Left colon (tissue), 2 donors: ENCODE measurements at places on chromosomes 12 and 14.

DNA sequence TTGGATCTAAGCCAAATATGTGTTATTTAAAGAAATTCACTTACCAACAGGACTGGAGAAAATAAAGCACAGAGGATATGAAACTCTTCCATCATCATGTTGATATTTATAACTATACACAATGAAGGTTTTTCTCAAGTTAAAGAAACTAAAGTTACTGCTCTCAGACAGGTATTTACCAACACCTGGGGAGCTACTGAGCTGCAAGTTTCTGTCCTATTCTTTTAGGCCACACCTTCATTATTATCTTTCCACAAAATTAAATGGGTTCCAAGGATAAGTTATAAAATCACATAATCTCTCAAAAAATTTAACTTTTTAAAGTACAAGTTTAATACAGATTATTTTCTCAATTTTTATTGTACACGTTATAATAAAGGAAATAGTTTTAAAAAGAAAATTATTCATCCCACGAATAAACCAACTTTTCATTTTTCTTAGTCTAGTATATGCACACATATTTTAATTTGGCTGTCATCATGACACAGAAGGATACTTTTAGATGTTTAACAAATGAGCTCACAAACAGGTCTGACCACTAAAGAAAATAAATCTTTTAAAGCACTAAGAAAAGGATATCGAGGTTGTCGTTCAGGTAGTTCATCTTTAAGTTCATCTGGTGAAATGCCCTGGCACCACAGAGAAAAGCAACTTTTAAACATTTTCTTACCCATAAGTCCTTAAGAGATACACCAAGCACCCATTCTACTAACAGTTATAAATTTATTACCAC, 7.8 kb downstream of the GMFB start:
- no peak for DNase-seq

DNA sequence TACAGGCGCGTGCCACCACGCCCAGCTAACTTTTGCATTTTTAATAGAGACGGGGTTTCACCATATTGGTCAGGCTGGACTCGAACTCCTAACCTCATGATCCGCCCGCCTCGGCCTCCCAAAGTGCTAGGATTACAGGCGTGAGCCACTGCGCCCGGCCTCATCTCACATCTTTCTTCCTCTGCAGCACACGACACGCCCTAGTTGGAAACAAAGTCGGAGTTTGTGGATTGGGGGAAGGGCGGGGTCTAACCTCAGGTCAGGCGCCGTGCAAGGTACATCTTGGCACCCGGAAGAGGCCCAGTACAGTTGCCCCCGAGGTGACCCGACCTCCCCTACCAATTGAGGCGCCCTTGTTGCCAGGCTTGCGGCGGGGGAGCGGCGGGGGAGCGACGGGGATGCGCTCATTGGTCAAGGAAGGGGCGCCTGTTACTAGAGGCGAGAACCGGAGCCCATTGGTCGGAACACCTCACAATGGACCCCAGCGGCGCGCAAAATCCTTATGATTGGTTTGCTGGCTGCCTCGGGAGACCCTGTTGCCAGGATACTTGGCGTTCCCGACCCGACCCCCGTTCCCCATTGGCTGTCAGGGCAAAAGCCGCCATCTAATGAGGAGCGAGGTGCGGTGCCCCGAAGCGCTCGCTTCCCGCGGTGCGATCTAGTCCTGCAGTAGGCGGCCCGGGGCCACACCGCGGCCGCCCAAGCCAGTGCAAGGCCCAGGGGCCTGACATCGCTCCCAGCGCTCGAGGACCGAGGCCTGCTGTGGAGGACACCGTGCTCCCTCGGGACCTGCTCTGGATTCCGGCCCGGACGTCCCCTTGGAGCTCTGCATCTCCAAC, at the start of gene REC8:
REC8 (plus strand) TSS at position 659 of the 839 bp plus-strand sequence. CDS start 473 bp downstream, outside the sequence.
- peak; percentile 75 for DNase-seq

- DNase-seq, result no peak
Observed at GRCh38 chr12:82874945-82875344, 188.2 kb downstream of the TMTC2 start.

GRCh38 chr12:21528953-21529352, 2.9 kb downstream of the SPX start:
- DNase-seq, result no peak

GRCh38 chr12:19945559-19946435, 422.5 kb upstream of the PDE3A start:
- no peak for DNase-seq

DNA sequence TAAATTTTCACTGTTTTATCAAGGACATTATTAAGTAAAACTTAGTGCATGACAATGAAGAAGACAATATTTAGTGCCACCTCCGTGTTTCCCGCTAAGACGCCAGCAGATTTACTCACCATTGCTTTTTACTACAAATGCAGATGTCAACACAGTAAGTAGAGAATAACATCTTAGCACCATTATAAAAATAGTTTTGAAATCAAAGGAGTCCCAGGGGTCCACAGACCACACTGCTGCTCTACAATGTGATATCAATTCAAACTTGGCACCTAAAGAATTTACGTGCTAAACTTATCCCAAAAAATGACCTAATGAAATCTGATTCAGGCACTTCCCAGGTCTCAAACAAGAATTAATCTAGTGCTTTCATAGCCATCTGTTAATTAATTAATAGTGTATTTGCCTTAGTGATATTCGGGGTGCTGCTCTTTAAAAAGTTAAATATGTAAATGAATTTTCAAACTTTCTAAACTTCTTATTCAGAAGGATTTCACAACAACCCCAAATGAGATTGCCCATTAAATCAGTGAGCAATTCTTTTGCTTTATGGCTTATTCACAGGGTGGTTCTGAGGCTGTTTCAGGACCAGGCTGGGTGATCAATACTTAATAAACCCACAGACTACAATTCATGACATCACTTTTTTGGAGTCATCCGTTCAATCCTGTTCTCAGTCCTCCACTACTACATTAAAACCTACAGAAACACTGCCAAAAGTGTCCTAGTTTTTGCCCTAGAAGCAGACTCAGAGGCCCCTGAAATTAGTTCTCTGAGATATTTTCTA, 161.3 kb upstream of the LMNTD1 start:
- no peak for DNase-seq

GRCh38 chr12:68673788-68674187, 13.0 kb upstream of the NUP107 start:
- DNase-seq, result no peak

- DNase-seq, result no peak
Observed at GRCh38 chr14:90788031-90788430, 28.2 kb downstream of the TTC7B start.

- DNase-seq, result peak; percentile 41
Observed at GRCh38 chr12:101670007-101670671, 27.3 kb upstream of the CHPT1 start.

- DNase-seq, result peak; percentile 84
Observed at GRCh38 chr14:106872611-106873446, 1346.4 kb downstream of the TMEM121 start.

- no peak for DNase-seq
Observed at GRCh38 chr14:93322929-93323599, 9.8 kb downstream of the BTBD7 start.

GRCh38 chr12:24416423-24417109, 467.1 kb upstream of the SOX5 start:
- no peak for DNase-seq

DNA sequence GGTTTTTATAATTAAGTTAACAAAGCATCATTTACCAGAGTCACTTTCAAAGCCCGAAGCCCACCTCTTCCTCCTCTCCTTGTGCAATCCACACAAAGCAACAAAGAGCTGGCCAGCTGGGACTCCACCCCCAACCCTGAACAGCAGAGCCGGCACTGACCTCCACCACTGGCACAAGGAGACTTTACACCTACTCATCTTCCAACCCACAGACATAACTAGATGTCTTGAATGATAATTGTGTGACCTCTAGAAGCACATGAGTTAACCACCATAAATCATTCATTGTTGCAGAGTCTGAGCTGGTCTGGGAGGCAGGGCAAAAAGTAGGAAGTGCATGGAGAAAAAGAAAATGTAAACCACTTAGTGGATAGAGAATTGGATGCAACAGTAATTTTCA, 72.2 kb downstream of the ST8SIA1 start:
- no peak for DNase-seq

GRCh38 chr14:64928239-64929013, 14.1 kb downstream of the GPX2 start:
- DNase-seq, result no peak

DNA sequence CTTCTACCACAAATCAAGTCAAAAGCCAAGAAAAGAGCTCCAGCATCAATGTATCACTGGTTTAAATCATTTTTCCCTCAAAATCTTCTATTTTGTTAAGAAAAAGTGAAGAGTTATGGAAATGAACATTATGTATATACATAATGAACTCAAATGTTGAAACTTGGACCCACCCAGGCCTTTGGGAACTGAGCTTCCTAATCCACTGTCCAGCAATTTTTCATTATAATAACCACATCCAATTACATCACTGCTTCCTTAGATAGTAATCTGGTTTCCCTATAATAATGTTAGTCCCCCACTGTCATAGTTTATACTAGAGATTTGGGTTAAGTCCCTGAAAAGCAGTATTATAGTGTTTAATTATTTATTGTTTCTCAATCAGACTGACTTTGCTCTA, 170.9 kb downstream of the PIK3C2G start:
- no peak for DNase-seq

DNA sequence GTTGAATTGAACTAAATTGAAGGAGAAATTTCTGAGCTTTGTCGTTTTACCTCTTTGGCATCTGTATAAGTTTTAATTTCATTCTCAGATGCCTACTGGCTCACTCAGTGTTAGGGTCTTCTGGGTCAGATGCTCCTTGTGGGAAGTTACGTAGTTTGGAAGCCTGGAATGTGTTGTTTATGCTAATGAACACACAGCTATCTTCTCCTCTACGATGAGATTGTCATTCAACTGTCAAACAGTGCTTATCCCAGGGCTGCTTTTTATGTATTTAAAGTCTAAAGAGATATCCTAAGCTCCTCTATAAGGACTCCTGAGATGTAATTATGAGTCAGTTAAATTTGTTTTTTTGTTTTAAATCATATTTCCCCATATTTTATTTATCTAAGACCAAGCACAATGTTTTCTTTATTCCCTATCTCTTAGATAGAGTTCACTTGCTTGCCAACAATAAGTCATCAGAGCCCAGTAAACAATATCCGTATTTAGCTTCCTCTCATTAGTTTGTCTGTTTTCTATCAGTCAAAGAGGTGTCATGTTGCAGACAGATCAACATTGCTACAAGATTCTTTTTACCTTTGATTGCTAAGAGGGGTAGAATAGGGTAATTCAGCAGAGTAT, 368.0 kb upstream of the PDE3A start:
- DNase-seq, result no peak

GRCh38 chr14:99648027-99648784, 3.3 kb downstream of the HHIPL1 start:
- no peak for DNase-seq

- DNase-seq, result no peak
Observed at GRCh38 chr12:87317302-87317701, 711.9 kb downstream of the C12orf50 start.

DNA sequence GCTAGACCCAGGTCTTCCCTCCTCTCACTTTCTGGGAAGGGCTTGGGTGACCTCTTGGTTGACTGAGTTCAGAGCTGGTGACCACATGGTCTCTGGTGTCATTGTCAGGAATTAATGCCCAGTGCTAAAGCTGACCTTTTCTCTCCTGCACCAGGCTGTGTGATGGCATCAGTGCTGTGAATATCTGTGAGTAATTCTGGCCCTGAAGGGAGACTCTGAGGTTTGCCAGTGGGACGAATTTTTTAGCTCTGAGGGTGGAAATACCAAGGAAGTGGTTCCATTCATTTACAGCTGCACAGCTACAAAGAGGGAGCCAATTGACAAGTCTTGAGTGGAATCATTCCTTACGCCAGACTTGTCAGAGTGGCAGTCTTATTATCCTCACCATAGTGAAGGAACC, 6.2 kb upstream of the KRT86 start:
- DNase-seq, result no peak

GRCh38 chr14:45793081-45793480, 540.1 kb upstream of the MIS18BP1 start:
- DNase-seq, result no peak

- no peak for DNase-seq
Observed at GRCh38 chr12:16602412-16602811, 3.5 kb downstream of the LMO3 start.

DNA sequence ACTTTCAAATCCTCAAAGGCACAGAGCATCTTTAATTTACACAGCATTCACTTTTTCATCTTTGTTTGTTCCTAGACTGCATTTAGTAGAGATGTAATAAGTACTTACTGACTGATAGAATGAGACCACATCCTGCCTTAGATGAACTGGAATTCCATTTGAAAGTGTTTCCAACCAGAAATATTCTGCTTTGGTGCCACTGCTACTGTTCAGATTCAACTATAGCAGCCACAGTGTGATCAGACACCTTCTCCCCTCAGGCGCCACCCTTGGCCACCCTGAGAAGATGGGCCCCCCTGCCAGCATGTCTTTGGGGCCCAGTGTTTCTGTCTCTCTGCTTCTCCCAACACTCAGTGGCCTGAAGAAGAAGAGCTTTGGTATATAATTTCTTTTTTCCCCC, 449.1 kb downstream of the RAD51B start:
- DNase-seq, result no peak

DNA sequence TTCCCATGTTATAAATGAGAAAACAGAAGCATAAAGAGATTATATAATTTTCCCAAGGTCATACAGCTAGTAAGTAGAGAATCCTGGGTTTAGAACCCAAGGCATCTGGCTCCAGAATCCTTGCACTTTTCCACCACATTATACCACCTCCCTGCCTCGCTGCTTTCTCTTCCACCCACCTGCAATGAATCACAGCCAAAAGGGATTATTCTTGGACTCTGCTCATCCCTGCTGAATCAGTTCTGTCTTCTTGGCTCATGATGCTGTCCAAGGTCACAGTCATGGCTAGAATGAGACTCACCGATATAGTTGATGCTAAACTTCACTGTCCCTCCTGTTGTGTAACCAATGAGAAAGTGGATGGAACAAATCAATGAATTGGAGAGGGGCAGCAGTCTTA, 356.6 kb downstream of the FUT8 start:
- no peak for DNase-seq

DNA sequence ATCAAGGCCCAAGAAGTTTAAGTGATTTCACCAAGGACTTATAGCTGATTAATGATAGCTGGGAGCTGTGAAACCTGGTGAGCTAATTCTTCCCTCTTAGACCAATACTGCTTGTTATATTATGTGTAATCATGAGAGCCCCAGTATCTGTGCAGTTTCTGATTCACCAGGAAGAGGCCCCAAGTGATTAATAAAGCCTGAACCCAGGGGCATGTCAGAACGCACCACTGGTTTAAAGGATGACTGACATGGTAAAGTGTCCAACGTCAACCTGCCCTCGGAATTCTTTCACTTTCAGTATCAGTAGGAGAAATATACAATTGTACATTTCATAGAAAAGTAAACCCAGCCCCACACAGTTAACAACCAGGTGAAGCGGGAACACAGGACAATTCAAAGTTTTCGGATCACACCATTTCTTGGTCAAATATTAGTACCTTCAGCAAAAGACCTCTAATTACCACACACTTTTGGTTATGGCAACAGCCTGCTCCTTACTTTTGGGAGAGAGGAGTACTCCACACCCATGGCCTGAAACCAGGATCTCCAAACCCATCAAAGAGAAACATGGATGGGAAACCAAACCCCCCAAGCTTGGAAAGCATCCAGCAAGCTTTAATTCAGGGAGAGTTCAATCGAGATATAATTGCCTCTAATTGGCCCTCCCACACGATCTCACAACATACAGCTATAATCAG, 28.5 kb downstream of the TMCC3 start:
- DNase-seq, result peak; percentile 39
